Stimulated activated CD4-positive, alpha-beta T cell treated with anti-CD3 and anti-CD28 coated beads, TNF-alpha, amount 100 ng/mL, for 48 hours (primary cell): ENCODE measurements at places on chromosomes 2 and 18.

- no peak for DNase-seq
Observed at GRCh38 chr2:9758741-9759140, 84.5 kb upstream of the TAF1B start.

DNA sequence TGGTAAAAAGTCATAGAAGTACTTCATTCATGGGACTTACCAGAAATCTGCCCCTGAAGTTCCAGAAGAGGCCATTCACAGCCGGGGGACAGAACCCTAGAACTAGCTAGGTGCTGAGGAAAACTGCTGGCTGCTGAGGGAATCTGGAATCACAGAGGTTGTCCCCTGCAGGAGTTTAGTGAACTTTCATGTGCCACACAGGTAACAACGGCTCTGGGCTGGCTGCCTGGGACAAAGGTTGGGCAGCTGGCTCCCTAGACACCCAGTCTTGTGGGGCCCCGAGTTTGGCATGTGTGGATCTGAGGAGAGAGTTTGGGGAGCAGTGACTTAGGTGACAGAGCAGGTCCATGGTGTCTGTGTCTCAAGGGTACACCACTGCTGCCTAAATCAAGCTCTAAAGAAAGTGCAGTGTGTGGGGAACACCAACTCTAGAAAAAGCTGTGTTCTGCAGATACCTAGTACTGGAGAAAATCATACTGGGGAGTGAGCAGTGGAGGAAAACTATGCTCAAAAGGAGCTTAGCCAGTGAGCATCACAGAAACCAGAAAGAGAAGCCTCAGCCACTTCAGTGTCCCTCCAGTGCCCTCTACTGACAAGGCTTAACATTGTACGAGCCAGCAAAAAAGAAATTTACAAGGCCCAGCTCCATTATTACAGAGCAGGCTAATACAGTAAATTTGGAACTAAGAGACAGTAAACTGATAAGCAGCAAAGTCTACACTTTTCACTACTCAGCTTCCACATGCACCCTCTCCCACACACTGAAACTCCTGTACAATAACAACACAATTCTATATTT, 15.2 kb downstream of the GALNT3 start:
- DNase-seq: no peak

- no peak for DNase-seq
Observed at GRCh38 chr2:2873450-2873811, 504.2 kb downstream of the EIPR1 start.

GRCh38 chr18:54957996-54958395, 1.3 kb downstream of the CCDC68 start:
- no peak for DNase-seq

DNA sequence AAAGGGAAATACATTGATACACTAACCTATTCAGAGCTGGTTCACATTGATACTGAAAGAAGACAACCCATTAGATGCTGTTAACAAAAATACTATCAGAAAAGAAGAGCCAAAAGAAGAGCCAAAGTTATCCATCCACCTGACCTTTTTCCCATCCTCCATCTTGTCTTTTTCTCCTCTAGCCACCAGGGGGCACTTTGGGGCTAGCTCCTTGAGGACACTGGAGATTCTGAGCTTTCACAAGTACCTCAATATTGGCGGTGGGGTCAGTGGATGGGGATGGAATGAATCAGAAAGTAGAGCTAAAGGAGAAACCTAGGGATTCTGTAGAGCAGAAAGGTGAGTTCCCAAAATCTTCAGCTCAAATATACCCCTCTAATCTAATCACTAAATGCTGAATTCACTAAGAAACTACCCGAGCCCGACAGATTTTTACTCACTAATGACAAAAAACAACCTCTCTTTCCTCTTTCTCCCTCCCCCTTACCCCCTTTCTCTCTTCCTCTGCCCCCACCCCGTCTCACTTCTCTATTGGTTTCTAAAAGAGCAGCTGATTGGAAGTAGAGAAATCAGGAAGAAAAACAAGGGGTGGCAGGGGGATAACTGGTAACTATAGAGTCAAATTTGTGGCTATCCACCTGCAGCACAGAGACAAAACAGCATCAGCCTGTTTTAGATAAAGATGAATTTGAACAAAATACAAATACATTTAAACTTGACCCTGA, 203.3 kb downstream of the TCF4 start:
- DNase-seq: no peak
